ENCODE measurements at places on chromosomes 11 and 22.

GRCh38 chr11:113629562-113629961, 76.5 kb downstream of the TMPRSS5 start:
- no peak for DNase-seq

DNA sequence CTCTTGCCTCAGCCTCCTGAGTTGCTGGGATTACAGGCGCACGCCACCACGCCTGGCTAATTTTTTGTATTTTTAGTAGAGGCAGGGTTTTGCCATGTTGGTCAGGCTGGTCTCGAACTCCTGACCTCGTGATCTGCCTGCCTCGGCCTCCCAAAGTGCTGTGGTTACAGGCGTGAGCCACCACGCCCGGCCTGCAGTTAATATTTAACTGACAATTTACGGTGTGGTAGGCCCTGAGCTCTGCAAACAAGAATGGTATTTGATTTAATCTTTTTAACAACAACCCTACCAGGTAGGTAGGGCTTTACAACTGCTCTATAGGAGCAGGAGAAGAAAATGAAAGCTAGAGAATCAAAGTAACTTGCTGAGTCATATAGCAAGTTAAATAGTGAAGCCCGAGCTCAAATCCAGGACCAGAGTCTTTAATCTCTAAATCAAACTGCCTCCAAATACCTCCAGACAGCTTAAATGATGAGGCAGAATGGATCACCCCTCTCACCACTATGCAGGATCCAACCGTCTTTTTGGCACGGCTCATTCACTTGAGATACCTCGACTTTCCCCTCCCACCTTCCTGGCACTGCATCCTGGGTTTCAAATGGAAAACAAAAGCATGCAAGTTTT, 9.4 kb downstream of the UEVLD start:
- no peak for DNase-seq

- DNase-seq: no peak
Measured at GRCh38 chr11:119100246-119100970, 1.2 kb downstream of the DPAGT1 start.

DNA sequence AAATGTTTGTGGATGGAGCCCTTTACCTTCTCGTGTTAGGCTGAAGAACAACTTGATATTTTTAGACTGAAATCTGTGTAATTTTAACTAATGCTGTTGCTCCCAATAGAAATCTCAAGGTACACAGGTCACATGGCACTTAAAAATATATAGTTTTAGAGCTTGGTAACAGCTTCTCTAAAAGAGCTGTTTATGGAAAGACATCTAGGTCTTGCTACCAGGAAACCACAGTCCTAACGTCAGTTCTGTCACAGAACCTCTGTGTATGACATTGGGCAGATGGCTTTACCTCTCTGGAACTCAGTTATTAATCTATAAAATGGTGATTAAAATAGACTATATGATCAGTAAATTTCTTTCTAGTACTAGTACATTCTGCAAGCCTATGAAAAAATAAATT, 35.4 kb downstream of the PAK1 start:
- no peak for DNase-seq

- no peak for DNase-seq
Measured at GRCh38 chr11:6200975-6201374, 2.0 kb downstream of the OR52W1 start.

DNA sequence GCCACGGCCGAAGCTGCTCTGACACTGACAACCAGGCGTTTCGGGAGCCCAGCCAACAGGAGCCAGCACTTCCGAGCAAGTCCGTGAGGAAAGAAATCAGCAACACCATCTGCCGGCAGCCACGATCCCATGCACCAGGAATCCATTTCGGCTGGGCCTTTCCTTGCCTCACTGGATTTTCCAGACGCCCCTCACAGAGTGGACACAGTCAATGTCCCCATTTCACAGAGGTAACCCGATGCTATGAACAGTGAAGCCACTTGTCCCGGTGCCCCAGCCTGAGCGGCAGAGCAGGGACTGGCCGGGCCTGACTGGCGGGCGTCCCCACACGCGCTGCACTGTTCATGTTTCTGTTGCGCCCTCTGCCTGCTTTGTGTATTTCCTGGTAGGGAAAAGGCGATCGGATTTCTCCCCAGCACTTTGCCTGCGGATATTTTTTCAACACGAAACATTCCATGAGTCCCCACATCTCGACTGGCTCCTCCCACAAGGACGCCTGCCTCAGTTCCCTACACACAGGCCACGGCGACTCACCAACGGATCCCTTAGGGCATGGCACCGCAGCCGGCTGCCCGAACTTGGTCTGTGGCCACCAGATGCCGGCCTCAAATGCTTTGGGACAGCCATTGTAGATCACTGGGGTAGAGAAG, 55.3 kb downstream of the TRMU start:
- DNase-seq: peak; percentile 36

GRCh38 chr11:10272132-10272531, 21.9 kb downstream of the SBF2 start:
- no peak for DNase-seq

Measured in dermis microvascular lymphatic vessel endothelial cell (primary cell).